ENCODE measurements at places on chromosomes 11 and 22.

- DNase-seq = no peak
Observed at GRCh38 chr11:125333354-125334073, 162.6 kb downstream of the FEZ1 start.

DNA sequence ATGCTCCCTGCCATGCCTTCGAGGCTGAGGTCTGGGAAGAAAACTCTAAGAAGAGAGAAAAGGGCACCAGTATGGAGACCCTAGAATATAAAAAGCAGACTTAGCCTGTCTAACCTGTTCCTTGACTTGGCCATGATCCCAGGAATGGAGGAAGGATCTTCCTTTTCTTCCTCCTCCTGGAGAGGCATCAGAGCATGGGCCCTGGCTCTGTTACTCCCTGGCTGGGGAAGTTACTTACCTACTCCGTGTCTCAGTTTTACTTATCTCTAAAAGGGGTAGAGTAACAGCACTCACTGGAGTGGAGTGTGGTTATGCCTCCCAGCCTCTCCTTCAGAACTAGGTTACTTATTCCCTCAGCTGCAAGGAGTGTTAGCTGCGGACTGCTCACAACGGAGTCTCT is 55.2 kb upstream of the PHF21A start:
- DNase-seq = no peak

- no peak for DNase-seq
Observed at GRCh38 chr11:75554258-75555022, 7.6 kb upstream of the SERPINH1 start.

GRCh38 chr22:20430720-20431510 is 6.7 kb downstream of the SCARF2 start:
- peak; percentile 51 for DNase-seq

- no peak for DNase-seq
Observed at GRCh38 chr11:77303328-77303727, 1.8 kb upstream of the GDPD4 start.

DNA sequence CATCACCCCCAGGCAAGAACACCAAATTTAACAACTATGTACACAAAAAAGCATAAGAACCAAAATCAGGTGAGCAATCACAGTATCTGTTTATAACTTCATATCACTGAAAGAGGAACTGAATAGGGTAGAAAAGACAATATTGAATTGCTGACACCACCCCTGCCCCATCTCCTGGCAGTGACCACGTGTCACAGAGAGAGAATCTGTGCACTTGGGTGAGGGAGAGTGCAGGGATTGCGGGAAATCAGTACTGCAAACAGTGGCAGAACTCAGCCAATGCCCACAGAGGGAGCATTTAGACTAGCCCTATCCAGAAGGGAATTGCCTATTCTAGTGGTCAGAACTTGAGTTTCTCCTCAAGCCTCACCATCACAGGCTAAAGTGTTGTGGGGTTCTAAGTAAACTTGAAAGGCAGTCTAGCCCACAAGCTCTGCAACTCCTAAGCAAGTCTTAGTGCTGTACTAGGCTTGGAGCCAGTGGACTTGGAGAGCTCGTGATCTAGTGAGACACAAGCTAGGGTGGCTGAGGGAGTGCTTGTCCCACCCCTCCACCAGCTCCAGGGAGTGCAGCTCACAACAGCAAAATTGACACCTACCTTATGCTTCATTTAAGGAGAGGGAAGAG is 82.8 kb upstream of the PTH start:
- no peak for DNase-seq

DNA sequence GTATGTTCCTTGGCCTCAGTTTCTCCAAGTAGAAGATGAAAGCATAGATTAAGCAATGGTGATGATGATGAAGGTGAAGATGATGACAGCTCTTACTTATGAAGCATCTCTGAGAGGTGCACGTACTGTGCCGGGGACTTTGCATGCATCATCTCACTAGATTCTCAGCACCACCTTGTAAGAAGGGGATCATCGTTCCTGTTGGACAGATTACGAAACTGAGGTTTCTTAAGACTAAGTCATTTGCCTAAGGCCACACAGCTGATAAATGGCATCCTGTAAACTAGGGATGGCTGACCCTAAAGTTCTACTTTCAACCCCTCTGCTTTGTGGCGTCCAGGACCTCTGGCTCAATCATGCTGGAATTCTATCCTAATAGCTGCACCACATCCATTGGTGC is 8.7 kb downstream of the MS4A15 start:
- no peak for DNase-seq

- no peak for DNase-seq
Observed at GRCh38 chr11:133202816-133203215, 329.5 kb downstream of the OPCML start.

- peak; percentile 40 for DNase-seq
Observed at GRCh38 chr22:42300259-42301076, 30.0 kb upstream of the TCF20 start.

DNA sequence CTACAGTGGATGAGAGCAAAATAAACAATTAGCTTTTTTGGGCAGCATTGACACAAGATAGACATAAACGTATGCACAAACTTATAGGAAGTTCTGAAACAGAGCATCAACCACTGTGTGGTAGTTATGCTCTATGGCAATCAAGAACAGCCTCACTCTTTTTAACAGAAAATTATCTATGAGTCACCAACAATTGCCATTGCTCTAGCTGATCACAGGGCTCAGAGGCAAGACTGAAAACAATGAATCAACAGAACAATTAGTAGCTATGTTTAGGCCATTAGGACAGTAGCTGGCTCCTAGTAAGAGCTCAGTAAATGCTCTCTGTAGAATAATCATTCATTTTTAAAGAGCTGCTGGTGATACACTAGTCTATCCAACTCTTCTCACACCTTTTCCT is 34.9 kb upstream of the PICALM start:
- DNase-seq = no peak

- no peak for DNase-seq
Observed at GRCh38 chr22:46935506-46936377, 173.3 kb downstream of the TBC1D22A start.

GRCh38 chr22:24393012-24393559 is 34.3 kb upstream of the ADORA2A start:
- no peak for DNase-seq

- DNase-seq = peak; percentile 8
Observed at GRCh38 chr11:1943977-1944376, 3.2 kb upstream of the MRPL23 start.

DNA sequence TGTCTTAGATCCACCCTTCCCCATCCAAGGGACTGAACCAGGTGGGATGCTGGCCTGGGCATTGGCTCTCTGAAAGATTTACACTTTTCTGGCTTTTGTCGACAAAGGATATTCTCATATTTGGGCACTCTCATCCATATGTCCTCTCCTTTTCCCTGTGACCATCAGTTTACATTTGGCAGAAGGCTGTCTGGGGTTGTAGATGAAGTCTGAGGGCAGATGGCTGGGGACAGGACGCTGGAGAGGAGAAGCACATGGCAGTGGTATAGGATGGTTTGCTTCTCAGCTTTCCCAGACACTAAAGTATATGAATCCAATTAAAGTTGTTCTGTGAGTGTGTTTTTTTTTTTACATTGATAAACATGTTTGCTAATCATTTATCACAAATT is 757.5 kb downstream of the NTM start:
- no peak for DNase-seq

GRCh38 chr11:64871492-64871891 is 6.9 kb downstream of the EHD1 start:
- DNase-seq = no peak

GRCh38 chr11:69718147-69718546 is 14.3 kb upstream of the FGF19 start:
- no peak for DNase-seq

DNA sequence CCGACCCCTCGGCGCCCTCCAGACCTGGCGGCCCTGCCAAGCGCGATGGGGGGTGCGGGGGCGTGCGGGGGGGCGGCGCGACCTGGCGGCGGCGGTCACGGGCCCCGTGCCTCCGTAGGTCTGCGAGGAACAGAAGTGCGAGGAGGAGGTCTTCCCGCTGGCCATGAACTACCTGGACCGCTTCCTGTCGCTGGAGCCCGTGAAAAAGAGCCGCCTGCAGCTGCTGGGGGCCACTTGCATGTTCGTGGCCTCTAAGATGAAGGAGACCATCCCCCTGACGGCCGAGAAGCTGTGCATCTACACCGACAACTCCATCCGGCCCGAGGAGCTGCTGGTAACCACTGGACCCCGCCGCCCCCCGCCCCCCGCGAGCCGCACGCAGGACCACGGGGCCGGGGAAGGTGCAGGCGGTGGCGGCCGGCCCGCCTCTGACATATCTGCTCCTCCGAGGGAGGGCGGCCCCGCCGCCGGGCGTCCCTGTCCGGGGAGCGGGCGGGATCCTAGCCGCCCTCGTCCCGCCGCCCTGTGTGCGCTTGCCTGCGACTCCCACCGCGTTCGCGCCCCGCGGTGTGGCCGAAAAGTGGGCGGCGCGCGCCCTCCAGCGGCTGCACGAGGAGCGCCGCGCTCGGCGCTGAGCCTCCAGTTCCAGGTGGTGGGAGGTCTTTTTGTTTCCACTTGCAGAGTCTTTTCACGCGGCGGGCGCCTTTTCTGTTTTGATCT is 2.1 kb downstream of the CCND1 start:
- DNase-seq = peak; percentile 64

DNA sequence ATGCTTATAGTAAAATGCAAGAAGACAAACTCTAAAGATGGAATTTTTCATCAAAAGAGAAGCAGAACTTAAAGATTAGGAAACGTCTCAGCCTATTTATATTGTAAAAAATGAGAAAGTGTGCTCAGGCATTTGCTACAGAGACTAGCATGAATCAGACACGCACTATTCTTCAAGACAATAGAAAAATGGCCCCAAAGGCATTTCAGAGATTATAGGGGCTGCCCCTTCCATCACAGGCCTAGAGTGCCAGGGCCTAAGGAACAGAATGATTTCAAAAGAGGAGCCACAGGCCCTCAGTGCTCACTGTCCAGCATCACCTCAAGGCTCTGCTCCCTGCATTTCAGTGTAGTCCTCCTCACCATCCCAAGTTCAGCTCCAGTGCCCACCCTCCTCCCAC is 27.5 kb downstream of the TNKS1BP1 start:
- no peak for DNase-seq

GRCh38 chr11:21659961-21660360 is 532.9 kb upstream of the ANO5 start:
- no peak for DNase-seq

GRCh38 chr11:40384991-40385390 is 1074.5 kb downstream of the LRRC4C start:
- no peak for DNase-seq

- no peak for DNase-seq
Observed at GRCh38 chr11:77468527-77468926, 5.4 kb downstream of the PAK1 start.

- no peak for DNase-seq
Observed at GRCh38 chr11:34168642-34169420, 63.4 kb downstream of the NAT10 start.

GRCh38 chr11:76839311-76839710 is 21.4 kb upstream of the ACER3 start:
- DNase-seq = no peak

DNA sequence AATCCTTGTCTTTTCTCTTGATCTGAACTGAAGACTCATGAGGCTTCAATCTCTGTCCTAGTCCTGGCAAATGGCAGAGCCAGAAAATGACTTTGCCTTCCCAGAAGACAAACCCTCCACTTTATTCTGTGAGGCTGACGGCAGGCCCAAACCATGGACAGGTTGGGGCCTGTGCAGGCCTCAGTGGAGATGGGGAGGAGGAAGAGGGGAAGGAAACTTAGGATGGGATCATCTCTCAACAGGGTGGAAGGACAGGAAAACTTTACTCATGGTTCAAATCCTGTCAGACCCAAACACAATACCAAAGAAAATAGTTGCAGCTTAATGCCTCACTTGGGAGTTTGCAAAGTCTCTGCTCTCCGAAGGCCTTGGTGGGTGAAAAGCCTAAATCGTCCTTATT is 9.8 kb downstream of the RPL27A start:
- DNase-seq = no peak

DNA sequence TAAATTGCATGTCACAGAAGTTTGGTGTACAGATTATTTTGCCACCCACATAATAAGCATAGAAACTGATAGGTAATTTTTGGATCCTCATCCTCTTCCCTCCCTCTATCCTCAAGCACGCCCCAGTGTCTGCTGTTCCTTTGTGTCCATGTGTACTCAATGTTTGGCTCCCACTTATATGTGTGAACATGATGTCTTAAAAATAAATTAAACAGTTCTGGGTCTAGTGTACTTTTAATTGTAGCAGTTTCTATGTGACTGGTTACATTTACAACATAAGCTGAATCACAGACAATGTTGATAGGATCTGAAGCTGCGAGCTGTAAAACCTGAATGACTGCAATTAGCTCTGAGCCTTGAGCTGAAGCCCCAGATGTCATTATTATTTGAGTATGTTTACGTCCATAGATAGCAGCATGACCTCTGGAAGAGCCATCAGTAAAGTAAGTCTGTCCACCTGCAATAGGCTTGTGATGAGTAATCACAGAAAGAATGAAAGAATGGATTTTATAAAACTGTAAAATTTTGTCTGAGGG is 29.7 kb downstream of the OR10A6 start:
- no peak for DNase-seq

- DNase-seq = no peak
Observed at GRCh38 chr11:47188259-47188658, 2.0 kb upstream of the PACSIN3 start.

DNA sequence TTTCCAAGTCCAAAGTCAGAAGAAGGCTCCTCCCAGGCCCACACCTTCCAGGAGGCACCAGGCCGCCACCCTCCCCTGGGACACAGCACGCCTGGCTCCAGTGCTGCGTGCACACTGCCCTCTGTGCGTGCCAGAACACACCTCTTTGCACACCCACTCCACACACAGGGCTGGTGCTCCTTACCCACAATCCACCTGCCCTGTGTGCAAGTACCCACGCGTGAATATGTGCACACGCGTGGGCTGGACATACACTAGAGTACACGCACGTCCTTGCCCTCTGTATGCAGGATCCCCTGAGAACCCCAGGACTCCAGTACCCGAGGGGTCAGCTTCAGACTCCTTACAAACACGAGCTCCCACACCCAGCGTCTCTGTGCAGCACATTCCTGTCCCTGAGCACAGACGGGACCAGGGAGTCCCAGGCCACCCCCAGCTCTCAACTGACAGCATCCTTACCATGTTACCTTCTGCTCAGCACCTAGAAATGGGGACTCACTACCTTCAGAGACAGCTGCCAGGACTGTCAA is 2.8 kb downstream of the DUSP8 start:
- DNase-seq = no peak

- DNase-seq = peak; percentile 59
Observed at GRCh38 chr11:6362873-6363678, 27.2 kb upstream of the SMPD1 start.

DNA sequence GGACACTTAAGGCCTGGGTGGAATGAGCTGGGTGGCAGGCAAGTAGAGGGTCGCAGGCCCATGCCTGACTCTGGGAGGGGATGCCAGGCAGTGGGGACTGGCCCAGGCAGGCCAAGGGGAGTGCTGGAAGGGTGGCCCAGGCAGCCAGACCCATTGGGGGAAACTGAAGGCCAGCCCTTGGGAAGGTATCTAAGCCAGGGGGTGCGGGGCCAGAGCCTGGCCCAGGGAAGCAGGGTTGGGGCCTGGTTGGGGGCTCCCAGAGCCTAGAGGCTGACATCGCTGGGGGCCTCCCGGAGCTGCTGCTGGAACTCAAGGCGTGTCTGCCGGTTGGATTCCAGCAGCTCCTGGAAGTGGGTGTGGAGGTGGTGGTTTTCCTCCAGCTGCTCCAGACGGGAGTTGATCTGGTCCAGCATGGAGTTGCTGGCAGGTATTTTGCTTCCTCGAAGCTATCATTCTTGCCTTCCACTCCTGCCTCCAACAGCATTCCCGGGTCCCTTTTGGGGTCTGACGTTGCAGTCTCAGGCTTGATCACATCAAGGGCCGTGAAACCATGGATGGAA is 35.3 kb upstream of the XBP1 start:
- DNase-seq = no peak

All from activated T-helper 2 cell treated with anti-CD3 and anti-CD28 coated beads, Interferon-gamma antibody, Interleukin-2, Interleukin-4, amounts not matched to agents 10 μg/mL and 5 μg/mL and 100 μg/mL, durations not matched to agents 14 hours and 24 hours and 36 hours (primary cell).